AG10803 (cell line): ENCODE measurements at places on chromosomes 4 and X.

GRCh38 chr4:17126321-17126966 is 228.0 kb upstream of the LDB2 start:
- DNase-seq = no peak

GRCh38 chr4:168019019-168019651 is 73.2 kb upstream of the ANXA10 start:
- DNase-seq = no peak

- DNase-seq = no peak
Observed at GRCh38 chrX:17537723-17538243, 162.8 kb downstream of the NHS start.

GRCh38 chrX:20506739-20507138 is 240.0 kb upstream of the RPS6KA3 start:
- no peak for DNase-seq
